ENCODE measurements at places on chromosomes 3 and 15. TPM values are rescaled to one million over a fixed set of nuclear protein-coding genes. Genes with fewer than 3 reads are reported as not detected.

DNA sequence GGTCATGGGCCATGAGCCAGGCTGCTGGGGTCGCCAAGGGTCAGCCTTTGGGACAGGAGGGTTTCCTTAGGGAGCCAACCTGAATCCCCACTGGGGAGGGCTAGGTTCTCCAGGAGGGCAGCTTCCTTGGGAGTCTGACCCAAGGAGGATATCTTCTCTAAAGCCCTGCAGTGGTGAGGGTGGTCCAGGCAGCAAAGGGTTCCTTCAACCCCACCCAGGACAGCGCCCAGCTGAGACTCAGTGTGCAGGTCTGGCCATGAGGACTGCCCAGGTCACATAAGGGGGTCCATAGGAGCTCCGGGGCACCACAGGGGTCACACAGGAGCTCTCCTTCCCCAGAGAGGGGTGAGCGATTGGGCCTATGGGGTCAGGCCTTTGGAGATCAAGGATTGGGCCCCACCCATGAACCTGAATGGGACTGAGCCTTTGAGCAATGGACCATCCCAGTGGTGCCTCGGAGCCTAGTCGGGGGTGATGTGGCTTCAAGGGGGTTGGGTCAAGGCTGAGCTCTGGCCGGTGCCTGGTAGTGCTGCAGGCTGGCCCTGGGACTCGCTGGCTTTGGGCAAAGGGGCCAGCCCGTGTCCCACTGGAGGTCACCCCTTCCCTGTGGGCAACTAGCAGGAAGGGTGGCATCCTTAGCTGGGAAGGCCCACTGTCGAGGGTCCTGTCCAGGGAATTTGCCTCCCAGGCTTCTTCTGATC lies 216.5 kb downstream of the SNRPN start:
- DNase-seq, result no peak

The SLC51B gene
- total RNA-seq, result not detected

The MAGI1 gene
- total RNA-seq, result 12.7 TPM

The TBC1D5 gene
- total RNA-seq, result 54.4 TPM

All from PC-3 (cell line).